NAMALWA (cell line): ENCODE measurements at places on chromosomes 2 and 18.
A peak's percentile ranks its signal among the peaks of the same experiment; 100 is the strongest.

- no peak for DNase-seq
Observed at GRCh38 chr2:216792222-216793021, 67.4 kb downstream of the TNP1 start.

GRCh38 chr2:27380626-27381545 lies at the start of gene ZNF513:
Gene ZNF513, minus strand, starts transcription at chr2:27380734. Its CDS starts 208 bp downstream, at chr2:27380526.
- peak; percentile 76 for DNase-seq

- no peak for DNase-seq
Observed at GRCh38 chr2:170973225-170973491, 44.1 kb downstream of the GORASP2 start.

GRCh38 chr2:162058973-162059668 lies 14.9 kb downstream of the DPP4 start:
- peak; percentile 15 for DNase-seq

DNA sequence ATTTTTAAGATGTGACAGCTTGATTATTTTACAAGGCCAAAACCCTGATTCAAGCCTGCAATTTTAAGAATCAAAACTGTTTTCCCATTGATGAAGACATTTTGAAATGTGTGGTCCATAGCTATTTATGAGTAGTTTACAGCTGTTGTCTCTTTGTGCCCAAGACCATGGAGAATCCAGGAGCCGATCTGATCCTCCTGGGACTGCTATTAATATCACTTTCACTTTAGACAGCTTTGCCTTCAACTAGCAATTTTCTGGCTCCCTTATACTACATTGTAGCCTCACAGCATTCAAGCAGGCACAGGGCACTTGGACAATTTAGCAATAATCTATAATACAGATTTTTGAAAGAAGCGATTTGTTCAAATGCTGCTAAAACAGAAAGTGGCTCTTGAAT lies 172.9 kb downstream of the SLC8A1 start:
- DNase-seq = no peak

DNA sequence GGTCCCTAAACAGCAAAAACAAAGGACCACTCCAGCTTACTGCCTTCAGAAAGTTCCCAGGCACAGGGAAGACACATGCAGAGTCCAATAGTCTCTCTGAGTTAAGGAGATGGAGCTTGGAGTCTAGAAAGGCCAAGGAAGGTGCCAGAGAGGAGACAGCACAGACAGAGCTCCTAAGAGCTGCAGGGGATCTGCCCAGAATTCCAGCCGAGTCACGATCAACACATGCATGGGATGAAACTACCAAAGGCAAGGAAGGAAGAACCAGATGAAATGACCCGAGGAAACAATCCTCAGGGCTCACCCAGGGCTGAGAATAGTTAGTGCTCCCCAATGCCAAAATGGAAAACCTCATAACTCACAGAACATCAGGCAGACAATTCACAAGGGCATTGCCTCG lies 15.4 kb downstream of the METTL4 start:
- no peak for DNase-seq

GRCh38 chr2:178700922-178701342 lies 106.3 kb downstream of the TTN start:
- peak; percentile 48 for DNase-seq

GRCh38 chr18:61435064-61435652 lies 101.9 kb downstream of the CDH20 start:
- peak; percentile 52 for DNase-seq

DNA sequence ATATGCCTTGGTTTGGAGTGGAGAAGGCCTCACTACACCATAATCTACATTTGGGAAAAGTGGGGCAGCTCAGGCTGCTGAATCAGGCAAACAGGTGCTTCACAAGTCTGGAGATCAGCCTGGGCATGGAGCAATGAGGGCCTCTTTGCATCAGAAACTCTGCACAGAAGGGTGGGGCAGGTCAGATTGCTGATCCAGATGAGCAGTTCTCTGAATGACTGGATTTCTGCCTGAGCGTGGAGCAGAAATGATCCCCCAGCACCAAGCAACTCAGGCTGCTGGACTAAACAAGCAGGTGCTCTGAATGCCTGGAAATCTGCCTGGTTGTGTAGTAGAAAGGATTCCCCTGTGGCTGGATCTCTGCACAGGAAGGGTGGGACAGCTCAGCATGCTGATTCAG lies 605.3 kb upstream of the ZNF804A start:
- DNase-seq = no peak

DNA sequence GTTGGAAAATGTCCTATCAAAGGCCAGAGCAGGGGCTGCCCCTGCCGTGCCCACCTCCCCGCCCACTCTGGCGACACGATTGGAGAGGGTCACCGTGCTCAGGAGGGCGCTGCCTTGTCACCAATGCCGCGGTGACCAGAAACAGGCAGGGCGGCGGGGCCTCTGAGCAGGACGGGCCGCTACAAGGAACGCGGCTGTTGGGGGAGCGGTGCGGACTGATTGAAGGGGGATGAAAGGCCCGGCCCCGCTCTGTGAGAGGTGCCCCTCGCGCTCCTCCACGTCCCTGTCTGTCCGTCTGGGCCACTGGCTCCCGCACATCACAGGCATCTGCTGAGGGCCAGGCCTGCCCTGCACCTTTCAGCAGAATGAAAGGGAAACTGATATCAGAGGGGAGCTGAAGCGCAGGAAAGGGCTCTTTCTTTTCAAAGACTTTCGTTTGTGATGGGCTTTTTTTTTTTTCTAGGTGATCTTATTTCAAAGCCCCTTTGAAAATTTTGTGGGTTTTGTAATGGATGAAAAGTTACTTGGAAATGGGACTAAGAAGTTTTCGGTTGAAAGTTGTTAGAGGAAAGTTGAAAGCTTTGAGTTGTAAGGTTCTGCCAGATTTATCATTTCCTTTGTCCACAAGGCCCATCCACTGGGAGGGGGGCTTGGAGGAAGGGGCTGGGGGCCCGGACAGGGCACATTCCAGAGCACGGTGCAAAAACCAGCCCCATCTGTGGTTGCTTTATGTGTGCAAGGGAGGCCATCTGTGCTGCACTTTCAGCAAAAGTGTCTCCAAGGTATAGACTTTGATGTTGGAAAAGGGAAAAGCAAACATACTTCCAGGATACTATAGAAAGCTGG lies 244.2 kb downstream of the KLHL29 start:
- no peak for DNase-seq

DNA sequence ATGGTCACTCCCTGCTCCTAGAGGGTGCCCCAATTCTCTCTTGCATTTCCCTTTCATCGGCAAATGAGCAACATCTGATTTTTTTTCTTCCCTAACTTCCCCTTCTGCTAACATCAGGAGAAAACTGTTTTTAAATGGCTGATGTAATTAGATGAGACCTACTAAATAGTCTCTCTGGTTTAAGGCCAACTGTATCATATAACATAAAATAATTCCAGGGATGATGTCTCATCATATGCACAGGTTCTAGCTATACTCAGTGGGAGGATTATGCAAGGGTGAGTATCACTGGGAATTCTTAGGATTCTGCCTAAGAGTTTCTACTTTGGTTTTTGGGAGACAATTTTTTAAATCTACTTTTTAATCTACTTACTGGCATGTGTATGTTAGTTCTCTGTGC lies 193.4 kb downstream of the PARD3B start:
- no peak for DNase-seq

GRCh38 chr2:113169002-113169530 lies 4.7 kb upstream of the PSD4 start:
- DNase-seq = no peak

DNA sequence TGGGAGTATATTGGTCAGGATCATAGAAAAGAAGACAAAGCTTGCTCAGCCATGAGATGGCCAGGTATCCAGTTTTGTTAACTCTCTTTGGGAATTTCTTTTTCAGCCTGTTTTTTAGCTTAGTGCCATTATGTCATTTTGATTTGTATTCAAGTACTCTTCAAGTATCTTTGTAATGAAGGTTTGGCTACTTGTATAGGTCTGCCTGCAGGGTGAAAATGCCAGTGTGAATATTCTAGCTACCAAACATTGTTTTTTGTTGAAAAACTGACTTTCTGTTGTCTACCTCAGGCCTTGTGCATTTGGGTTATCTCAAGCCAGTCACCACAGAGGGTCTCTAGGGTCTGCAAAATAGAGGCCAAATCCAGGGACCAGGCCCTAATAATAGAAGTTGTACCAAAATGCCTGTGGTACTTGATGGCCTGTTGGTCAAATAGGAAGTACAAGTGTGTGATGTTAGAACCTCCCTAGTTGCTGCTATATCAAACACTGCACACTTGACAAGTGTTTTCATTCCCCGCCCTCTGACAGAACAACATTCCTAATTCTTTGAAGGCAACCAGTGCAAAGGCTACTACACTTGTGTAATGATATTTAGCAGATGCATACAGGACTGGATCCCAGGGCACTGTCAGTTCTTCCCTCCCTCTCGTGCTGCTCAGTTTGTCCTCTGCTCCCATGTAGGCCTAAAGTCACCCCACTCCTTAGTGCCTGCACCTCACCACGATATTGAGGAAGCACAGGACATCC lies 36.4 kb downstream of the RNMT start:
- no peak for DNase-seq

GRCh38 chr2:14722904-14723570 lies 90.5 kb downstream of the LRATD1 start:
- no peak for DNase-seq

GRCh38 chr18:79718878-79719477 lies 39.4 kb downstream of the CTDP1 start:
- no peak for DNase-seq

- DNase-seq = no peak
Observed at GRCh38 chr18:24053211-24053610, 38.7 kb downstream of the TTC39C start.

DNA sequence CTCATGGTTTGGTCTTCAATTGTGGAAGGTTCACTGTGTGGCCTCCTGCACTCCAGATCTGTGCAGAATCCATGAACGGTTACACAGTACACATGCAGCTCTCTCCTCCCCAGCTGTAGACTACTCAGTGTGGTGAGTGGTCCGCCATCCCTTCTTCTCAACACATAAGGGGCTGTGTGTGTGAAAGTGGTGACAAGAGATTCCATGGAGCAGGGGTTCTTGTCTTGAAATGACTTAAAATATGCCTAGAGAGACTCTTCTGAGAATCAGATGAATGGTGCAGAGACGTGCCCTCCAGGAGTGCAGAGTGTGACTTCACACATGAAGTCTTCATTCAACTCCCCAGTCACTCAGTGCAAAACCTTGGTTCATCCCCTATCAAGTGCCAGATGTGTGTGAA lies 151.0 kb upstream of the COPS8 start:
- no peak for DNase-seq

GRCh38 chr2:139217641-139218040 lies 437.5 kb upstream of the NXPH2 start:
- DNase-seq = peak; percentile 4

- no peak for DNase-seq
Observed at GRCh38 chr2:173866874-173867618, 98.1 kb downstream of the SP3 start.

DNA sequence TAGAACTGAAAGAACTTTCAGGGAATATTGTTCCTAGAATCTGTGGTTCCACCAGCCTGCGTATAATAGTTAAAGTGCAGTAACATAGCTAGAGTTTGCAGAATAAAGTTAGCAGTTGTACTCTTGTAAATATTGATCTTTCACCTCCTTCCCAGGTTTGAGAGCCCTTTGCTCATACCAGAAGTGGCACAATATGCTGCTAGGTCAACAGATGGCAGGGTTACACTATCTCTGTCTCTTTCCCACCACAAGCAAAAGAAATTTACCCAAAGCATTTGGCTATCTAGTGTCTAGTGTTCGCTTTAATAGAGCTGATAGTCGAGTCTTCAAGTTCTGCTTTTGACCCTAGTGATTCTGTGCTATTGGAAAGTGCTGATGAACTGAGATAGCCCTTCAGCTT lies 119.0 kb upstream of the KLHL14 start:
- DNase-seq = no peak

- DNase-seq = no peak
Observed at GRCh38 chr2:32482471-32482870, 125.6 kb downstream of the BIRC6 start.

DNA sequence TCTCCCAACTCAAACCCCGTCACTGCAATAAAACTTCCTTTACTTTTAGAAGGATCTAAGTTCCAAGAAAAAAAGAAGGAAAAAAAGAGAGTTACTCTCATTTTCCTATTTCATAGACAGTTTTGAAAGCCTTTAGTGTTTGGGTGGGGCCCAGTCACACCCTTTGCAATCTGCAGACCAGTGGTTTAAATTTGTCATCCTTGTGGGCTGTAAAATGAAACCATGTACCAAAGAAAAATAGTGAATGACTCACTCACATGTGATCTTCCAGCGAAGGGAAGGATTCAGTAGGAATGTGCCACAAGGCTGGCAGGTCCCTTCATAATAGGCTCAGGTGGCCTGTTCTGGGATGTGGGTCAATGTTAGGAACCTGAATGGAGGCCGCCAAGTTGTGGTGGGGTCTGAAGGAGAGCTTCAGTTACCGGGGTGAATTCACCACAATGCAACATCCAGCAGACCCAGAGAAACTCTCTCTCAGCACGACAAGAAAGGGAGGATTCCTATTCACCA lies 28.3 kb downstream of the ANXA4 start:
- DNase-seq = no peak

DNA sequence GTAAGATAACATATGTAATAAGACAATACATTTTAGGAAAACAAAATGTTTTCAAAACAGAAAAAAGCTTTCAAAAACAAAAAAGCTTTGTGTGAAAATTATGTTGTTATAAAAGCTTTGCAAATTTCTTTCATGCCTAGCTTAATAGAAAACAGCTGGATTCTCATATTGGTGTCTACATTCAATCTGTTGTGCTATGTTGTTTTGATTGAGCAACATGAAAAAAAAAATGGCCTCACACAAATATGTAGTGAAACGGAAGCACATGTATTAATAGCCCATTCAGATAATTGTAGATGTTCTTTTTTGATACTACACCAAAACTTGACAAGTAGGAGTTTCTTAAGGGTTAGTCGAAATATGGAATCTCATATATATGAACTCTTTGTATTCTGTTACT lies 197.5 kb downstream of the ZEB2 start:
- DNase-seq = no peak

- no peak for DNase-seq
Observed at GRCh38 chr2:136070913-136071312, 47.0 kb downstream of the CXCR4 start.

GRCh38 chr2:212854771-212855170 lies 296.6 kb downstream of the IKZF2 start:
- DNase-seq = no peak

DNA sequence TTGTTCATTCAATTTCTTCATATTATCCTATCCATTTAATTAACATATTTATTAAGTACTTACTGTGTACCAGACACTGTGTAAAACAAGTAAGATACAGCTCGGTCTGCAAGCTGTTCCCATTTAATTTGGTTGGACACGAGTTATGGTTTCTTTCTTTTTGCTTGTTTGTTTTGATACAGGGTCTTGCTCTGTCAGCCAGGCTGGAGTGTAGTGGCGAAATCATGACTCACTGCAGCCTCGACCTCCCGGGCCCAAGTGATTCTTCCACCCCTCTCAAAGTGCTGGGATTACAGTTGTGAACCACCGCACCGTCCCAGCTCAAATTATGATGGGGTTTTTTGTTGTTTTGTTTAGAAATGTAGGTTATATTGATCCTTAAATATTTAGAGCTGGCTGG lies 9.0 kb downstream of the CYBRD1 start:
- DNase-seq = no peak

DNA sequence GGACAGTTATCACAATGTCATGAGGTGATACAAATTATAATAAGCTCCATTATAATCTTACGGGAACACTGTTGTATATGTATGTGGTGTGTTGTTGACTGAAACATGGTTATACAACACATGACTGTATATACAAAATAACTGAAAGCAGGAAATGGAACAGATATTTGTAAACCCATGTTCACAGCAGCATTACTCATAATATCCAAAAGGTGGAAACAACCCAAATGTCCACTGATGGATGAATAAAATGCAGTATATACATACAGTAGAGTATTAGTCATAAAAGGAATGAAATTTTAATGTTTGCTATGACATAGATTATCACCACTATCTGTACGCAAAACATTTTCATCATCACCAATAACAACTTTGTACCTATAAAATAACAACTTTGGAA lies 107.3 kb downstream of the USP34 start:
- DNase-seq = no peak
